ENCODE measurements at places on chromosomes 1 and 21.

- DNase-seq: no peak
These were observed 7.2 kb upstream of the PTGER3 start for GRCh38 chr1:71054791-71055190.

GRCh38 chr1:241020851-241021697 lies 335.9 kb downstream of the RGS7 start:
- DNase-seq: no peak

DNA sequence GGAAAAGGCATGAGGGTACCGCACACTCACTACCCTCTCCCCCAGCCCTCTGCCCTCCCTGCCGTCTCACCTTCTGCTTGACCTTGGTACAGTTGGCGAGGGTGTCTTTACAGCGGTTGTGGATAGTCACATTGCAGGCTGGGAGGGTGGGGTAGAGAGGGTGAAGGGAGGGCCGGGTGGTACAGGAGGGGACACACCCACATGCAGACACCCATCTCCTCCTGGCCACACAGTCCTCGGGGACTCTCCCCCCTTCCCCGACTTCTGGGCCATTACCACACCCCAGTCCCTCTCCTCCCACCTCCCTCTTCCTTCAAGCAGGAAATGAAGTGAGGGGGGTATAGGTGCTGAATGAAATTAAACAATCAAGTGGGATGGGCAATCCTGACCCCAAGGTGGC lies 11.6 kb downstream of the ARHGEF2 start:
- no peak for DNase-seq

DNA sequence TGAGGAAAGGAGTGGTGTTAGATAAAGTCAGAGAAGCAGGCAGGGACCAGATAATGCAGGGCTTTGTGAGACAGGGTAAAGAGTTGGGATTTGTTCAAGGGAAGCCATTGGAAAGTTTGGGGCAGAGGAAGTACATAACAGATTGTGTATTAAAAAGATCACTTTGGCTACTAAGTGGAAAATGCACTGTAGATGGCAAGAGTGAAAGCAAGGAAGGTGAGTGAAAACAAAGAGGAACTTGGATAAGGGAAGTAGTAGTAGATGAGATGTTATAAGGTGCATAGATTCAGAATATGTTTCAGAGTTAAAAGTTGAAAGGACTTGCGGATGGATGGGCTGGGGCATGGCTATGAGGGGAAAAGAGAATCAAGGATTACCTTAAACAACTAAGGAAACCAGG lies 17.4 kb downstream of the MRPL39 start:
- DNase-seq: no peak

All from stimulated activated CD4-positive, alpha-beta T cell treated with anti-CD3 and anti-CD28 coated beads, Interleukin-1b, Interleukin-23, amount 100 ng/mL, for 1 hour (primary cell).